B cell (primary cell): ENCODE measurements at places on chromosomes 6 and 20. TPM values are rescaled to one million over a fixed set of nuclear protein-coding genes. Genes with fewer than 3 reads are reported as not detected.

- peak; percentile 50 for DNase-seq
These were observed 45.1 kb downstream of the NOL4L start for GRCh38 chr20:32539817-32540675.

DNA sequence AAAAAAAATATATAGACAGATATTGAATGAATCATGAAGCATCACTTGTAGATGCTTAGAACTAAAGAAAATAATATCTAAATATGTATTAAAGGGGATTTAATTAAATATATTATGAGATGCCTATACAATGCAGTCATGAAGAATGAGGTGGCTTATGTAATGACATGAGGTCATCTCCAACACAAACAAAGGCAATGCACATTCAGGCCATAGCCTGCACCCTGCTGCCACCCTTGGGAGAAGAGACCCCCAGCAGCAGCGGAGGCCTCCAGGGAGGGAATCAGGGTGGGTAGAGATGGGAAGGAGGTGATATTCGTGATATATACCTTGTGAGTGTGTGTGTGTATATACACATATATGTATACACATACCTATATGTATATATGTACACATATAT lies 26.4 kb upstream of the SSTR4 start:
- DNase-seq: no peak

DNA sequence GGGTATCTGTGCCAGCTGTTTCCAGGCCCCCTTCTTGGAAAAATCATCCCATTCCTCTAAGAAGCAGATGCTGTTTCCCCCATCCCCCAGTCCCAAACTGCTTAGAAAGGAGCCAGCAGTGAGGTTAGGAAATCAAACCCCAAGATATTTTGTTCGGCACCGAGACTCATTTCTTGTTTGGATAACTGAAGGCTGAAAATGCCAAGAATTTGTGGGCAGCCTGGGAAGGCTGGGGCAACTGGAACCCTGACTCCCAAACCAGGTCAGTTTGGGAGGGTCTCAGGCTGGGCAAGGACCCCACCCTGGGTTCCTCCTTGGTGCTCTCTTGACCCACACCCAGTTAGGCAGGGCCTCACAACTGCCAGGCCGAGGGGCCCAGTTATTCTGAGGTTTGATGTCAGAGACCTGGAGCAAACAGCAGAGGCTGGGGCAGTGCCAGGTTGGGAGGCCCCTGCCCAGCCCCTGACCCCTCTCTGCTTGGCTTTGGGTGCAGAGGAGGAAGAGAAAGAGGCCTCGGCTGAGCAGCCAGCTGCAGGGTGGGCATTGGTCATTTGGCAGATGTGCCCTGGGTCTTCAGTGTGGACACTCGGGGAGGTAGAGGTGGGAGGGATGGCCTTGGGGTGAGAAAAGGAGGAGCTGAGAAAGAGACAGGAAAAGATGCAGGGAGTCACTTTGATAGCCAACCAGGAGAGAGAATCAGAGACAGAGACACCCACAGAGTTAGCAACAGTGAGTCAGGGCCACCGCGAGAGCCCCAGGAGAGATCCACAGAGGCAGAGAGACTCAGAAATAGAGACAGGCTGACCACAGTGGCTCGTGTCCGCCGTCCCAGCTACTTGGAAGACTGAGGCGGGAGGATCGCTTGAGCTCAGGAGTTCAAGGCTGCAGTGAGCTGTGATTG lies 5.0 kb downstream of the ANGPT4 start:
- DNase-seq: no peak

DNA sequence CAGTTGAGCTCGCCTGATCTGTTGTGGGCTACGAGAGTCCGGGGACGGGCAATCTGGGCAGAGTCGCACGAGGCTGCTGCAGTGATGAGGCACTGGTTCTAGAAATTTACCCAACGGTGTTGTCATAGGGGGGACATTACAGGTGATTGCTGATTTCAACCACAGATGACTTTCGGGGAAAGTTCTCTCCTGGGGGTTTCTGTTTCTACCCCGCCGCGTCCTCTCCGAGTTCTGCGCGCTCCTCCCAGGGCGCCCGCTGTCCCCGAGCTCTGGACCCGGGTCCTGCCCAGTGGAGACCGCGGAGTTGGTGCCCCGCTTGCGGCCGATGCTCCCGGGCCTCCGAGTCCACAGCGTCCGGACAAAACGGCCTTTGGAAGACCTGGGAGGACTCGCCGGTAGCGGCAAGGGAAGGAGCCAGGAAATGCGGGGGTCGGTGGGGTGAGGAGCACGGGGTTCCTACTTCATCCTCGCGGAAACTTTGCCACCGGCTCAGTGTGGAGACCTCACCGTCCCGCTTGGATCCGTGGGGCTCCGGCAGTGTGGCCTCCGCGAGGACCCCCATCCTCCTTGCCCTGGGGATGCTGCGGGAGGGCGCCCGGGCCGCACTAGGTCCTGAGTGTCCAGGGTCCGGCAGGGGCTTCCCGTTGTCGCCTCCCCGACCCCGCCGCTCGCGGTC lies 12.3 kb upstream of the RAET1L start:
- peak; percentile 30 for DNase-seq

Gene KIF25
- not detected in 2 replicates for total RNA-seq

Gene CRISP3
- total RNA-seq: not detected in 2 replicates

Gene GJA10
- total RNA-seq: not detected in 2 replicates
